Progenitor cell of endocrine pancreas (in vitro differentiated cells): ENCODE measurements at places on chromosomes 2 and 18.

- no peak for DNase-seq
Measured at GRCh38 chr2:125707611-125708010, 948.3 kb upstream of the GYPC start.

- DNase-seq, result no peak
Measured at GRCh38 chr2:227817336-227817735, 3.7 kb downstream of the CCL20 start.

GRCh38 chr2:119741868-119742267, 17.9 kb upstream of the PTPN4 start:
- DNase-seq, result no peak

DNA sequence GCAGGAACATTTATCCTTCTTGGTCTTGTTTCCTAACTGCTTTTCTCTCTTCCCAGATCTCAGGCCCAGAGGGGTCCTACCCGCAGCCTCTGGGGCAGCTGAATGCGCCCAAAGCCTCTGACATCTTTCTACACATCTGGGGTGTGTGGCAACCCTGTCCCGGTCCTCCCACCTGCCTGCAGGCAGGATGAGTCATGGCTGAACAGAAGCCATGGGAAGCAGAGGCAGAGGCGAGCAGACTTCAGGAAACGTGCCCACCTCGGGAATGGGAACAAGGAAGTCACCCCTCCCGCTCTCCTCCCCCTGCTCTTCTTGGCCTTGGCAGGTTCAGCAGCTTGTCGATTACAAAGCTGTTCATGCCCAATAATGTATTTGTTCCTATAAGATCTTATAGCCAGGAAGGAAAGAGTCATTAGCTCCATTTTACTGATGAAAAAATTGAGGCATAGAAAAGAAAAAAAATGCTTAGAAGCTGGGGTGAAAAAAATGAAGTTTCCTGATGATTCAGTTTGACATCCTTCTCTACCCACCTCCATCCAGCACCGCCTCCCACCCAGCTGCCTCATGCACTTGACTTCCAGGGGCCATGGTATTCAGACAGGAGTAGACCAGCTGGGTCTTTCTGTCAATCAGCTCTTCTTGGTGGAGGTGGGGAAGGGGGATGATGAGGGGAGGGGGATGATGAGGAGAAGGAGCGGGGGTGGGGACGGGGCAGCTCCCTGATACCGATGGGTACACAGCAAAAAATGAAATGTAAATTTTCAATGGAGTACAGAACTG, 10.4 kb upstream of the KCNF1 start:
- no peak for DNase-seq

DNA sequence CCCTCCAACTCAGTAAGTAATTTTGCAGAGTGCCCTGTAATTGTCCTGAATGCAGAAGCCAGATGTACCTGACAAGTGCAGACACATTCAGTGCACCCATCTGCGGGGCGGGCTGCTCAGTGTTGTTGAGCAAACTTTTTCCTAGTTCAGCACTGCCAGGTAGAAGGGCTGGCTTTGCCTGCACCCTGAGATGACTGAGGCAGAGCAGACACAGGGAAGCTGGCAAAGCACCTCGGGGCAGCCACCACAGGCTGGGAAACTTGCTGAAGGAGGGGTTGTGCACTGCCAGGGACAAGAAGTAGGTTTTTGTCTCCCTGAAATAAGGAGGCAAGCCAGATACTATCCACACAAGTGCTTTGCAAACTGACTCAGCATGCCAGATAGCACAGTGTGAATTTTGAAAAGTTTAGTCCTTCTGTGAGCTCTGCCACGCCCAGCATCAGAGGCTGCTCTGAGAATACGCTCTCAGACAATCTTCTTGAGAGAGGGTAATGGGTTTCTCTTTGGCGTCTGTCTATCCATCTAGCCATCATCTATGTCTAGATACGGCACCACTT, 62.3 kb downstream of the SOWAHC start:
- DNase-seq, result no peak

GRCh38 chr2:84778911-84779690, 101.8 kb downstream of the TRABD2A start:
- no peak for DNase-seq

- DNase-seq, result no peak
Measured at GRCh38 chr18:63180971-63181376, 138.6 kb downstream of the BCL2 start.

DNA sequence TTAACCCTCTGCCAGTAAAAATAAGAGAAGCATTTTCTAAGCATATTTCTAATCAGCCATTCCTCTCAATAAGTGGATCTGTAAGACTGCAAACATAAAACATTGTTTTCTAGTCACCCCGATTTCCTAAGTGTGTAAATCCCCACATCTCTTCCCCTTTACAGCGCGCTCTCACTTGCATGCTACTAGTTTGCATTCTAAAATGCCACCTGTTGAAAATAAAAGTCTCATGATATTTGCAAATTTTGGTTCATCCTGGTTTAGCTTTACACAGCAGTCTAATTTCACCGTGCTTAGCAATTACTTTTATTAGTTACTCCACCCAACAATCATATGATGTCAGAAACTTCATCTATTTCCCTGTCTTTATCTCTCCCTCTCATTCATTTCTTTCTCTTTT, 1230.7 kb upstream of the ZEB2 start:
- no peak for DNase-seq

GRCh38 chr2:170523506-170523905, 191.6 kb upstream of the SP5 start:
- DNase-seq, result no peak

DNA sequence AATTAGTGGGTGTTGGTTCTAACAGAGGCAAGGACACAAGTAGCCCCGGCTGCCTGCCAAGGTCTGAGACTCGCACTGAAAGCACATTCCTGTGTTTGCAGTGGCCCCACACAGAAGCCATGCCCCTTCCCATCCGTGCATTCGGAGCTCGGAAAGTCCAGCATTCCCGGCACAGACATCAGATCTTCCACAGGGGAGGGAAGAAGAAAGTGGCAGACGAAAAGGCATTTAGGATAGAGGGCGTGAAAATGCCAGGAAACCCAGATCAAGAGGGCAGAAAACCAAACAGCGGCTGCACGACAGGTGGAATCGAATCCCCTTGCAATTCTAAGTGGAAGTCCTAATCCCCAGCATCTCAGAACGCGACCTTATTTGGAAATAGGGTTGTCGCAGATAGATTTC, 105.5 kb upstream of the ASB18 start:
- no peak for DNase-seq

DNA sequence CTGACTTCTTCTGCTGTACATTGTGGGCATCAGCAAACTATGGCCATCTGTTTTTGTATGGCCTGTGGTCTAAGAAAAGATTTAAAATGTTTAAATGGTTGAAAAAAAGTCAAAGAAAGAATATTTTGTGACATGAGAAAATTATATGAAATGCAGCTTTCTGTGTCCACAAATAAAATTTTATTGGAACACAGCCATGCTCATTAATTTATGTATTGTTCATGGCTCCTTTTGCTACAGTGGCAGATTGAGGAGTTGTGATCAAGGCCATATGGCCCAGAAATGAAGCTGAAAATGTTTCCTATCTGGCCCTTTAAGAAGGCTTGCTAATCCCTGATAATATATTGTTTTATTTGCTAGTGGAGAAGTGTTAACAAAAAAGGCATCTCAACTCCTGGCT, 162.0 kb downstream of the SLC4A3 start:
- no peak for DNase-seq

GRCh38 chr18:38664929-38665328, 1099.3 kb upstream of the CELF4 start:
- no peak for DNase-seq

DNA sequence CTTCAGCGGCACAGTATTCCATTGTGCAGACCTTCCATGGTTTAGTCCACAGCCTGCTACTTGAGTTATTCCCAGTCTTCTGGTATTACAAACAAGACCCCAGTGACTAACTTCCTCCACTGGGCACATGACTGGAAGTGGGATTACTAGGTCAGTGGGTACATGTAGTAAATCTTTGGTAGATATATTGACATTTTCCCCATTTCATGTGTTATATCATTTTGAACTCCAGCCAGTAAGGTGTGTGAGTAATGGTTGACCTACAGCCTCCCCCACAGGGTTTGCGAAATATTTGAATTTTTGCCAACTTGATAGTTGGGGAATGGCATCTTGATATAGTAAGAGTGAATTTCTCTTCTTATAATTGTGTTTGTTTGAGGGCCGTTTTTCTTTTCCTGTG, 58.8 kb downstream of the RNF144A start:
- no peak for DNase-seq

GRCh38 chr2:238710787-238711186, 137.1 kb upstream of the TWIST2 start:
- DNase-seq, result no peak

GRCh38 chr2:30472326-30472725, 25.3 kb downstream of the LCLAT1 start:
- no peak for DNase-seq

DNA sequence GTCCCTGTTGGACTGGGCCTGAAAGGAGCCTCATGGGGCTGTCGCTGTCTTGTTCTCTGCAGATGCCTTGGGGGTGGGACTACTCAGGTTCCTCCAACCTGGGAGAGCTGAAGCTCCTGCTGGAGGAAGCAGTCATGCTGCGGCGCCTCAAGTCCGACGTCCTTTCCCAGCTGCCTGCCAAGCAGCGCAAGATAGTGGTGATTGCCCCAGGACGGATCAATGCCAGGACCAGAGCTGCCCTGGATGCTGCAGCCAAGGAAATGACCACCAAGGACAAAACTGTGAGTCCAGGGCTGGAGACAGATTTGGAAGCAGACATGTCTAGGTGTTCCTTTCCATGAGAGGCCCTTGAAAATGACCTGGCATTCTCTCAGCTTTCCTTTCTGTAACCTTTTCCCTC, 38.5 kb downstream of the SMARCAL1 start:
- no peak for DNase-seq

GRCh38 chr18:41043876-41044275, 911.2 kb upstream of the PIK3C3 start:
- no peak for DNase-seq

DNA sequence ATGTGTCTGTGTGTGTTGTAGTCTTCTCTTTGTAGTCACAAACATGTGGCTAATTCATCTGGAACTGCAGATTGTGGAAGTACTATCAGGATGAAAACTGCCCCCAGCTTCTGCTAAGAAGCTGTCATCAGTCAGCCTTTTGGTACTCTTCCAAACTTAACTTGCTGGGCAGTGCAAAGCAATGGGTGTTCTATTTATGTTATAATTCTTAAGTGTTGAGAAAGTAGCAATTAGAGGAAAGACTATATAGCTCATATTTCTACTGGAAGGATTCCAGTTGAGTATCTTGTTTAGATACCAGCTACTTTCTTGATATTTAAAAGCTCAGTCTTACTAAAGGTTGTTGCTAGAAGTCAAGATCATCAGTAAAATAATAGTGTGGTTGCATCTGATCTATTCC, 52.1 kb downstream of the SLC38A11 start:
- DNase-seq, result no peak

DNA sequence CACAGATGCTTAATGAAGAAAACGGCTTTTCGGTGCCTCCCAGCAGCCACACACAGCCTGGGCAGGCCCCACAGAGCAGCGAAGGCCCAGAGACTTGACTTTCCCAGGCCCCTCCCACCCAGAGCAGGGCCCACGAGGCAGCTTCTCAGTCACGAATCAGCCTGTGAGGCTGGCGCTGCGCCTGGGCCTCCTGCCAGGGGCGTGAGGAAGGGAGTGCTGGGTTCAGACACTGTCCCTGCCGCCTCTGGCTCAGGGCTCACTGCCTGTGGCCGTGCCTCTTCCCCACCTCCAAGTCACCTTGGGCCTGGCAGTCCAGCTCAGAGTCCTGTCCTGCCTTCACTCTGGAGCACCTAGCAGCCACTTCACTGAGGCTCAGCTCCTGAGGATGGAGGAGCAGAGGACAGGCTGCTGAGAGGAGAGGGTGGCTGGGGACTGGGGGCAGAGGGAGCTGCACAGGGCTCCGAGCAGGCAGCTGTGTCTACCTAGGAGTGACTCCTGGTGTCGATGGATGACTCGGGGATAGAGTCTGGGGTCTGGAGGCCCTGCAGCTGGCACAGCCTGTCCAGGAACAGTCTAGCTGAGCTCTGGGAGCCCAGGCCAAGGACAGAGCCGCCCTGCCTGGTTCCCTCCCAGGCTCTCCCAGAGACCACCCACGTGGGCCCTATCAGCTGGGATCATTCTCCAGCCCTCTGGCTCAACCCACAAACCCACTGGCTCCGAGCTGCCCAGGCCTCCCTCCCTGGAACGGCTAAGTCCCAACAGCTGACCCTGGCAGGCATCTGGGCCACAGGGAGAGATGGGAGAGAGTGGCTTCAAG, 36.4 kb upstream of the FOSL2 start:
- no peak for DNase-seq

GRCh38 chr2:25431604-25432003, 89.9 kb upstream of the DNMT3A start:
- DNase-seq, result no peak

- no peak for DNase-seq
Measured at GRCh38 chr2:222576171-222577081, 79.5 kb downstream of the FARSB start.

DNA sequence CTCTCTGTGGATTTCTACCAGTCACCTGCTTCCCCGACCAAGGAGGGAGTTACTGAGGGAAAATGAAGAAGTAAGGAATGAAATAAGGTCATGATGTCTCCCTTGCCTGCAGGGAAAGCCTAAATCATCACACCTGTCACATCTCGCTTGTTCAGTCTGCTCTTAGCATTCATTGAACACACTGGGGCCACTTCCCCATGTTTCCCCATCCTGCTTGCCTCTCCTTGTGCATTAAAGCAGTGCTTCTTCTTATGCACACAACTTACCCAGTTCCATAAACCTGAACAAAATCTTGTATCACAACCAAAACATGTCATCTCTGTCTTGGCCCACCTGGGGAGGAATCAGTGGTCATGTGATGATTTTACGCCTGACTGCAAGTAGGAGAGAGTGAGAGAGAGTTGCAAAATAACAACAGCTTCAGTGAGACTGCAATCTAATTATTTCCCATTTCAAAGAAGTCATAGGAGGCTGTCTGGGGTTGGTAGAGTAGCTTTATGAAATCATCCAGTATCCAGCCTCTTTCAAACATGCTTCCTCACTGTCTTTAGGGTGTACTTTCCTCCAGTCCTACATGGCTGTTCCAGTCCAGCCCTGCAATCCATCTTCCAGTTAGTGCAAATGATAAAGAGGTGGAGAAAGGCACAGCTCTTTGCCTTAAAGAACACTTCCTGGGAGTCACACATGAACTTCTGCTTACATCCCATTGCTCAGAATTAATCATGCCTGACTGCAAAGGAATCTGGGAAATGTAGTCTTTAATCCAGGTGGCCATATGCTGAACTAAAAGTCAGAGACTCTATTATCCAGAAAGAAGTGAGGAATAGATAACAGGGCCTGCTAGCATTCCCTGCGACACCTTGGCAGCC, 220.1 kb downstream of the HAUS1 start:
- no peak for DNase-seq

- no peak for DNase-seq
Measured at GRCh38 chr2:5740817-5741216, 48.6 kb downstream of the SOX11 start.

GRCh38 chr2:120502761-120503160, 156.8 kb downstream of the INHBB start:
- DNase-seq, result no peak
